ENCODE measurements at places on chromosomes 1 and 21. TPM values are rescaled to one million over a fixed set of nuclear protein-coding genes. Genes with fewer than 3 reads are reported as not detected.

GRCh38 chr1:34924759-34925555, 4.5 kb downstream of the DLGAP3 start:
- DNase-seq: peak; percentile 91

GRCh38 chr1:116256286-116256649, 116.8 kb upstream of the ATP1A1 start:
- no peak for DNase-seq

DNA sequence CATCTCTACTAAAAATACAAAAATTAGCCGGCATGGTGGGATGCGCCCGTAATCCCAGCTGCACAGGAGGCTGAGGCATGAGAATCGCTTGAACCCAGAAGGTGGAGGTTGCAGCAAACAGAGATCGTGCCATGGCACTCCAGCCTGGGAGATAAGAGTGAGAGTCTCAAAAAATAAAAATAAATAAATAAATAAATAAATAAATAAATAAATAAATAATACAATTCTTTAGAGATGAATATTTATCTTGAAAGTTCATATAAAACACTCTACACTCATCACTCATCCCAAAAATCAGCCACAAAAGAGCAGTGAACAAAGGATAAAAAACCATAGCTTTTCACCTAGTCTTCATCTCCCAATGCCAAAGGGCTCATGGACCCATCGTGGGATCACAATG, 162.2 kb upstream of the C8B start:
- no peak for DNase-seq

DNA sequence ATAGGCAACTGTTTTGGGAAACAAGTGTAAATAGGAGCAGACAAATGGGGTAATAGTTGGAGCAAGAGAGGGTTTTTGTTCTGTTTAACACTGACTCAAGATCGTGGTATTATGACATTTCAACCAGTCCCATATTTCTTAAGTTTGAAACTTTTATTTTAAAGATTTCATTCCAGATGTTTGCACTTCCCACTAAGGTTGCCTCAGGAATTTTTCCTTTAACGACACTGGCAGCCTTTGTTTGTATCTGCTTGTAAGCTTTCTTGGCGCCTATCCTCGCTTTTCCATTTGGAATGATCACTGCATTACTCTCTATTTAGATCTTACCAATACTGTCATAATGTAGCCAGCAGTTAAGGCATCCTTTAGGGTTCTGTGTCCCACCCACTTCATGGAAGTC, 67.7 kb downstream of the ALG6 start:
- DNase-seq: no peak

LCE2A gene
- not detected for total RNA-seq

DNA sequence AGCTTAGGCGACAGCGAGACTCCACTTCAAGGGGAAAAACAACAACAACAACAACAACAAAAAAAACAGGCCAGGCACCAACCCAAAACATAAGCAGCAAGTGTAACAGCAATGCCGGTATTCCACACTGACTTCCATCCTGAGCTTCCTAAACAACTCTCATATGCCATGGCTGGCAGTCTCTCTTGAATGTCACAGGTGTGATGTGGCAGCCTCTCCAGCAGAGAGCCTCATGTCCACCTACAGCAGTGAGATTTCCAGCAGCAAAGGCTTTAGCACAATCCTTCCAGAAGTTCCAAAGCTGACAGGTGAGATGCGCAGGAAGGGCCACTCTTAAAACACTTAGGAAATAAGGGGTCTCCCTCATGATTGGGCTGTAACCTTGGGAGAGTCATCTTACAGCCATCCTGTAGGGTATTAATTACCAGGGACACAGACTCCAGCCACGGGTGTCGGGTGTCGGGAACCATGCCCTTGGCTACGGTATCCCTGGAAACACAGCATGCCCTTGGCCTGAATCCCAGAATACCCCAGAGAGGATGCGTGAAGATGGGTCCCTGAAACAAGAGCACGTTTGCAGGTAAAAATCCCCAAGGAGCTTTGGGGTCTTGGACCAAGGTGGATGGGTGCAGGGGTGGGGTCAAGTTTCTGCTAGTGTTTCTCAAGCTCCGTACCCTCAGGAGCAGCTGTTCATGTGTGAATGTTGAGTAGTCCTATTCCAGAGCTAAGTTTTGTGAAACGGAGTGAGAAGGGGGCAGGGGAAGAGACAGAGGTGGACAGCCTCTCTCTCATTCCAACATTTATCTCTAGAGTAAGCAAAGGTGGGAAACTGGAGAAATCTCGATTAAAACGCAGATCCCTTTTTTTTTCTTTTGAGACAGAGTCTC, 31.4 kb downstream of the CLSTN1 start:
- peak; percentile 88 for DNase-seq

HES5 gene
- 0.21 TPM for total RNA-seq

DNA sequence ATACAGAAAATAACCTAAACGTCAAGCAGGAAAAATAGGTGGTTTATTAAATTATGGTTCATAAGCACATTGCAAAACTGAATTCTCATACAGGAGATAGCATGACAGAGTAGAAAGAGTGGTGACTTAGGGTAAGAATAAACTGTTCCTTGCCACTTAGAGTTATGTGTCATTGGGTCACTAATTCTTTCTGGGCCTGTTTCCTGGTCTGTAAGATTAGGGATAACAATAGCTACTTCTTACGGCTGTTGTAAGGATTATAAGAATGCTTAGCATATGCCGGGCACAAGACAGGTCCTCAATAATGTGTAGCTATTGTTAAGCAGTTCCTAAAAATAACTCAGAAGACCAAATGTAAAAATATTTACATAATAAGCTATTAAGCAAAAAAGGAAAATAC, 24.2 kb downstream of the SNRNP40 start:
- DNase-seq: no peak

- no peak for DNase-seq
Observed at GRCh38 chr1:112720800-112721199, 5.7 kb upstream of the PPM1J start.

FMO2 gene
- not detected for total RNA-seq

CDK18 gene
- total RNA-seq: 46.5 TPM

DNA sequence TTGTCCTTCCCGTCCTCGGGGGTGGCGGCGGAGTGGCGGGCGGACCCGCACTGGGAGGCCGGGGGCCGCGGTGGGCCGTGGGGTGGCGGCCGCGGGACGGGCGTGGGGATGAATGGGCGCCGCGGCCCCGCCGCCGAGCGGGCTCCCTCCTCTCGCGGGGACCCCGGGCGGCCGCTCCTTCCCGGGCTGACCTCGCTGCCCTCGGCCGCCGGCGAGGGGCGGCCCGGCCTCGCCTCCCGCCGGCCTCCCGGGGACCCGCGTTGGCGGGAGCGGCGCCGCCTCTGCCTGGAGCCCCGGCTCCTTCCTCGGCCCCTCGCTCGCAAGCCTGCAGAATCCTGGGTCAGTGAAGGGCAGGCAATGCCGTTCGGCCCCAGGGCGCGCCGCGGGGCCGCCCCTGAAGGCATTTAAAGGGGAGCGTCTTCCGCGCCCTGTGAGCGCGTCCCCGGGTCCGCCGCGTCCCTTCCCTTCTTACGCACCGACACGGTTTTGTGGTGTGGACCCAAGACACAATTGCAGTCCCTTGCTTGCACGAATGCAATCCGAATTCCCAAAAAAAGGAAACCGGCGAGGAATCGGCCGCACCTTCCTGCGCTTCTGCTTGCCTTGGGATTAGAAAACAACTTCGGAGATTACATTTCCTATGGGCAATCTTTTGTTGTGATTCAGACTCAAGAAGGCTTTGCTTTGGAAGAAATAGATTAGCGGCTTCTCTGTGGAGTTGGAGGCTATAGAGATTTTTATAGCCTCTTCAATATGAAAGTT, 776 bp downstream of the ITSN1 start:
- peak; percentile 64 for DNase-seq

Data from GM23338 (cell line).